Stimulated activated CD4-positive, alpha-beta T cell treated with anti-CD3 and anti-CD28 coated beads, Interleukin-1b, Interleukin-23, amount 100 ng/mL, for 1 hour (primary cell): ENCODE measurements at places on chromosomes 12 and 14.

DNA sequence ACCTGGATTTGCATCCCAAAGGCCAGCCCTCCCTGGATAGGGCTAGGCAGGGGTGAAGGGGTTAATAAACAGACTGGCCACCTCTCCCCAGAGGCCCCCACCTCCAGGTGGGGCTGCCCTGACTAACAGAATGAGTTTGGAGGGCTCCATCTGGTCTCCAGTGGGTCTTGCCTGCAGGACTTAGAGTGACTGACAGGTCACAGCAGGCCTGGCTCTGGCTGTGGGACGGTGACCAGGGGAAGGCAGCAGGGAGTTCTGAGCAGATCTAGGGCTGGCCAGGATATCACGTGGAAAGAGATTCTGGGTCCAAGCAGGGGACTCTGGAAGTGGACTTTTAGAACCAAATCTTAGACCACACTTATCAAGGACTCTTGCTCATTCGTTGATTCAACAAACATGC is 40.9 kb upstream of the LHX5 start:
- no peak for DNase-seq

DNA sequence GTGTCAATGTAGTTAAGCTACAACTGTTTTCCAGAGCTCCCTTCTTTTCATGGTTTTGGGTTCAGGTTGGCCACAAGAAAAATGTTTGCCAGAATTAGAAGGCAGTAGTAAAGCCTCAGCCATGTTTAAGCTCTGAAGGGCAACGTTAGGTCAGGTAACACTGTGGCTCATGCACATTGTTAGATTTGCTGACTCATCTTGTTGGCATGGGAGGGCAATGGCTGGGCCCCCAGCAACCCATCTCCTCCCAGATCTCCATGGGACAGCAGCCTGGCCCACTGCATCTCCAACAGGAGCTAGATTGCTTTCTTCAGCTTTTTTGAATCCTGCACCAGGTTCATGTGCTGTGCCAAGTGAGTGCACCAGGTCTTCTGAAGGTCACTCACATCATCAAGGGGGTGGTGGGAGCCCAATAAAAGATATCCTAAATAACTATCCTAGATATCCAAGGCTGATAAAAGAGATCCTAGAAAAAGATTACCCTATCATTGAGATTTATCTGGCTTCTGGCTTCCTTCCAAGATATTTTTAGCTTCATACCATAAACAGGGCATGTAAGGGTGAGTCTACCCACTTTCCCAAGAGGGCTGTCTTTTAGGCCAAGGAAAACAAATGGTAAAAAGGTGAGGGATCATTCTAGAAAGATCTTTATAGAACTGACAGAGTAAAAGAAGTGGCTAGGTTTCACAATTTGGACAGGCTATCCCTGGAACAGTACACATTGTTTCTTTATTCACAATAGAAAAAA is 28.9 kb downstream of the PTGER2 start:
- no peak for DNase-seq

- no peak for DNase-seq
Observed at GRCh38 chr12:16610743-16611142, 4.8 kb upstream of the LMO3 start.

GRCh38 chr12:74985986-74986319 is 223.7 kb downstream of the KCNC2 start:
- no peak for DNase-seq

GRCh38 chr14:106551265-106551664 is 1024.9 kb downstream of the TMEM121 start:
- DNase-seq, result no peak

- no peak for DNase-seq
Observed at GRCh38 chr14:65412856-65413738, 567 bp downstream of the FUT8 start.

- DNase-seq, result no peak
Observed at GRCh38 chr12:127962303-127962702, 304.7 kb upstream of the TMEM132C start.

GRCh38 chr14:34874386-34875030 is 652 bp downstream of the BAZ1A start:
- peak; percentile 32 for DNase-seq

DNA sequence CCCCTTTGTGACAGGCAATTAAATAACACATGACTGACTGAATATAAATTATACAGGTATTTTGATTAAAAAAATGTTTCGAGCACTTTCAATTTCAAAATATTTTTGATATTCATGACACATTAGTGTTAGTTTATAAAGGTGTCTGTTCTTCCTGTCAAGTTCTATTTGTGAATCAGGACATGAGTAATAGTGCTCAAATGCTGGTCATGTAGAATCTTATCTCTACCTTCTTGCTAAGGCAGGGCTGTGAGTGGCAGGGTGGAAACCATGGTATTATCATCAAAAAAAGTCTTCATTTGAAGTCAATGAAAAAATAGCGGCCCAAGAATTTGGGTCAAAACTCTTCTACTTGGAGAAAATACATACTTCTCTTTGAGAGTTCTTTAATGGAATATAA is 250.2 kb downstream of the DACT1 start:
- DNase-seq, result no peak

DNA sequence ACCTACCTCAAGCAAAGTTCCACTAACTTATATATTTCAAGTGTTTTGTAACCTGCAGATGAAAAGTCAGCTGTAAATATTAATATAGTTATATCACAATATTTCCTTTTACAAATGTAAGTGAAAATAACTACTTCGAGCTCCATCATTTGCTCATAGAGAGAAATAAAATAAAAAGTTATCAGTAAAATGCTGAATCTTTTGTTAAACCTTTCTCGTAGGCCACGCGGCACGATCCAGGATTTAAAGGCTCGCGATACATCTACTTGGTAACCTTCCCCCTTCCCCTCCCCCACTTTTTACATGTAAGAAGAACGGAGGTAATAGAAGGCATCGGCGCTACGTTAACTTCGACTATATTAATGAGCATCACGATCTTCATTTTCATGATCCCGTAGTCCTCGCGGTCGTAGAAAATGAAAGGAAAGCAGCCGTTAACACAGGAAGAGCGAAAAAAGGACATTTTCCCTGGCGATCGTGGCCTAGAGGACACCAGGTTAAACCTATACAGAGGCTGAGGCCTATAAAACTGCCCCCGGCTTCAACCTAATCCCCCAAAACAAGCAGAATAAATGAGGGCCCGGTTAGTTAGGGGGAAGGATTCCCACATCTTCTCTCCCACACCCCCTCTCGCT is 508 bp downstream of the HNRNPC start:
- DNase-seq, result no peak

DNA sequence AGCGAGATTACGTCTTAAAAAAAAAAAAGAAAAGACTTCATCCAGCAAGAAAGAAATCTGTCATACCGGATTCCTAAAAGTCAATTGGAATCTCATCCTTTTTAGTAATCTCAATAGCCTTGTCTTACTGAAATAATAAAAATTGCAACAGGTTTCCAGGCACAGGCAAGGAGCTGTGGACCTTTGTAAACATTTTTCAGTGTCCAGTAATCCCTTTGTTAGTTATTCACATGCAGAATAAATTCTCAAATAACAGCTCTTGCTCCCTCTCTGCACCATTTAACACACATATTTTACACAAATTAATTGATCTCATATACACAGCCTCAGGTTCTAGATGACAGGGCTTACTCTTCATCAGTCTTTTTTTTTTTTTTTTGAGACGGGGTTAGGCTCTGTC is 22.0 kb upstream of the CALM1 start:
- DNase-seq, result no peak

- DNase-seq, result no peak
Observed at GRCh38 chr14:74882103-74882920, 596 bp downstream of the DLST start.

- no peak for DNase-seq
Observed at GRCh38 chr14:67486890-67487289, 1.6 kb downstream of the TMEM229B start.

GRCh38 chr14:82621881-82622450 is 1088.3 kb upstream of the SEL1L start:
- no peak for DNase-seq

- DNase-seq, result no peak
Observed at GRCh38 chr12:59193476-59194050, 273.3 kb upstream of the LRIG3 start.

DNA sequence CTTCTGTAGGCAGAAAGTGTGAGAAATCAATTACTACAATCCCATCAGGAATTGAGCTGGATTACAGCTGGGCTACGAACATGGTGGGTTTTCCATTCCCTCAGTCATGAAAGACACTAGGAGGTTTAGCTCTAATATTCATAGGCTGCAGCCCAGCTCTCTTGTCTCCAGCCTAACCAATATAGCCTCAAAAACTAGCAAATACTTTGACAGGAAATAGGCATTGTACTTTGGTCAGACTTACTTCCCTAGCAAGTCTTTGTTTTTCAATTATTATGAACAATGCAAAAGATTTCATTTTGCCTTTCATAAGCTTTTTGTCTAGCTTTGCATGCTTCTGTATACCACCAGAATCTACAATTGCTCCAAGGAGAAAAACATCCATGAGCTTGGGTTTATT is 296.2 kb downstream of the GPHN start:
- DNase-seq, result no peak

DNA sequence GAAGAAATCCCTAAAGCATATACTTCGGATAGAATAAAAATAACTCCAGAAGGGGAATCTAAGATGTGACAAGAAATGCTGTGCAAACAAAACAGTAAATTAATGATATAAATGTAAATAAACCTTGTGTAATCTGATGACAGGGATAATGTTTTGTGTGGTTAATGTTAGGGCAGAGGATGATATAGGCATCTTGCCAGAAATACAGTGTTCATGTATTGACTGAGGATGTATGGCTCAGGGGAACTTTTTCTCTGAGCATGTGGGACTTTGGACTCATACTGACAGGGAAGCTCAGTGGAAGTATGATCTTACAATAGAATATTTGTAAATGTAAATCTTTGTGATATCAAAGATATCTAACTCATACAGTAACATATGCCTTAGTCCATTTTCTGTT is 420.2 kb downstream of the TMTC2 start:
- no peak for DNase-seq

DNA sequence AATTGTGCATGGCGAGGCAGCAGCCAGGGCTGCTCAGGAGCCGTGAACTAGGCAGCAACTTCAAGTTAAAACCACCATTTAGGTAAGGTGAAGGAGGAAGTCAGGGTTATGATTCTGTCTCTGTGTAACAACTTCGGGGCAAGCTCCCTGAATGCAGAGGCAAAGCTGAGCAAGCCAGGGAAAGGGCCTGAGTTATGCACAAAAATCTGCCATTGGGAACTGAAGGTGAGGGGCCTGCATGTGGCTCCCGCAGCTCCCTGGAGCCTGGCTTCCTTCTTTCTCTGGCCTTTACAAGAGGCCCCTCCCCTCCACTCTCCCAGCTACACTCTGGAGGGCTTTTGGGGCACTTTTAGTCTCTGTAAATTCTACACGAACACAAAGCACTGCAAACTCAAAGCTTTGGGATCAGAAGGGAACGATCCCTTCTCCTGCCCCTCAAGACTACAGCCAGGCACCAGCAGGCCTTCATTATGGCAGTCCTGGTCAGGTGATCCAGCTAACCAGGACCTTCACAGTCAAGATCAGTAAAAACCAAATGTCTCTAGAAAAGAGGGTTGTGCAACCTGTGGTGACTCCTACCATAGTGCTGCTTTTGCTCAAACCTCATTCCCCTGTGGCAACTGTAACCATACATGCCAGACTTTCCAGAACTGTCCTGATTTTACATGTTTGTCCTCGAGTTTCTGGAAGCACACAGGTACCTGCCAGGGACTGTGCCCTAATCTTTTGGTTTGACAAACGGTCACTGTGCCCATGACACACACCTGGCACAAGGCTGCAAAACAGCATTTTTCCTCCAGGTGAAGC is 67.2 kb upstream of the PTGR2 start:
- DNase-seq, result no peak

GRCh38 chr12:5518584-5519365 is 86.9 kb downstream of the NTF3 start:
- no peak for DNase-seq

- no peak for DNase-seq
Observed at GRCh38 chr14:63874223-63874622, 21.4 kb downstream of the SYNE2 start.

- no peak for DNase-seq
Observed at GRCh38 chr14:75561013-75561432, 17.4 kb upstream of the FLVCR2 start.

DNA sequence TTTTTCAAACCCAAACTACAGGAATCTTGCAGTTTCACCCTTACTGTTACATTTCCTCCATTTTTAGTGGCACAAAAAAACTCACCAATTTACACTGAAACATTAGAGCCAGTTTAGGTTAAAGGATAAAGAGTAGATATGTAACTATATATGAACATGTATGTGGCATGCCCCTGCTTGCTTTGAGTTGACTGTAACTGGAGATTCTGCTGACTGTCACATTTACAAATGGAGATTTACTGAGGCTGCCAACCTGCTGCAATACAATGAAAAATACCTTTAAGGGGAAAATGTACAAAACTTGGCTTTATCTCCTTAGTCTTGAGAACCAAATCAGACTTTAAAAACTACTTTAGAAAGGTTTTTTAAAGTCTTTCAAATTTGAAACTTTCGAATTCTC is 28.3 kb downstream of the STON2 start:
- no peak for DNase-seq

- no peak for DNase-seq
Observed at GRCh38 chr12:94297876-94298505, 149.6 kb downstream of the PLXNC1 start.

- no peak for DNase-seq
Observed at GRCh38 chr14:50601394-50601793, 41.4 kb downstream of the ATL1 start.

DNA sequence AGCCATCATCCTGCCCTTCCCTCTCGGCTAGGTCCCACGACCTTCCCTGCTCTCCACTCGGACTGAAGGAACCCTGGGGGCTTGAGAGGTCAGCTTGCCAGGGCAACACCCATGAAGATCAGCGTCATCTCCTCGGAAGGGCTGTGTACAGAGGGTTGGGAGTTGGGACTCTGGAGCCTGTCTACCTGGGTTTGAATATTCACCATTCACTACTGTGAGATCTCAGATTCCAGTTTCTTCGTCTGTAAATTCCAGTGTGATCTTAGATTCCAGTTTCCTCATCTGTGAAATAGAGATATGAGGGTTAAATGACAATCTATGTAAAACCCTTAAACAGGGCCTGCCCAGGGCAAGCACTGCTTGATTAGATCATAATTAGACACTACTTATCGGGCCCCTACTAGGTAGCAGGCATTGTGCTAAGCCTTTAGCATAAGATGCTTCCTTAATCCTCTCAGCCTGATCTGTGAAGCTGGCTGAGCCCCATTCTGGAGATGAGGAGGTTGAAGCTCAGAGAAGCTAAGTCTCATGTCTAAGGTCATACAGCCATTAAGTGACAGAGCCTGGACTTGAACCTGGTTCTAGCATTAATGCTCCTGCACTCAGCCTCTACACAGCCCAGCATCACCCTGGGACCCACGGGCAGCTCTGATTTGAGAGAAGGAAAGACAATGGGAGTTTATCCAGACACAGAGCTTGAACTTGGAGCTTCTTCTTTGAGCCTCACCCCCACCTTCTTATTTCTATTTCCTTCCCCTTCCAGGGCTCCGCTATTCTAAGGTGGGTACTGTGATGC is 612 bp upstream of the ZDHHC22 start:
- DNase-seq, result no peak

DNA sequence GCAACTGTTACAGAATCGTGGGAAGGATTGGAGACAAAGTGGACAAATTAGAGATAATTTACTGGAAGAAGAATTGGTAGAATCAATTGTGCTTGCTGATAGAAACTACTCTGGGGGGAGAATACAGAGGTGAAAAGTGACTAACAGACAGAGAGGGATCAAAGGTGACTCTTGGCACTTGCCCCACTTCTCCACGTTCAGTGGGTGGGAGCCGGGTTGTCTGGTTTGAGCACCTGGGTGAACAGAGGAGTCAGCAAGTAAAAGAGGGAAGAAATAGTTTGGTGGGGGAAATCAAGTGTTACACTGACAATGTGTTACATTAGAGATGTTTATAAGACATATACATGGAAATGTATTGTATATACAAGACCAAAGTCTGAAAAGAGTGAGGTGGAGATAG is 69.1 kb downstream of the PPP2R5E start:
- DNase-seq, result no peak
